NCI-H1436 (cell line): ENCODE measurements at places on chromosomes 1 and 21.

GRCh38 chr1:190711069-190711468 is 233.4 kb upstream of the BRINP3 start:
- DNase-seq: no peak

GRCh38 chr1:109895720-109896504 is 14.7 kb upstream of the CSF1 start:
- no peak for DNase-seq

GRCh38 chr21:42865776-42866160 is 13.6 kb downstream of the WDR4 start:
- no peak for DNase-seq

- no peak for DNase-seq
Measured at GRCh38 chr1:43540653-43541071, 10.0 kb downstream of the PTPRF start.
